ENCODE measurements at places on chromosomes 16 and 17. TPM values are rescaled to one million over a fixed set of nuclear protein-coding genes. Genes with fewer than 3 reads are reported as not detected.
A peak's percentile ranks its signal among the peaks of the same experiment; 100 is the strongest.

Gene SULT1A2
- 1.6 TPM for total RNA-seq

Gene ZDHHC1
- 1.6 TPM for total RNA-seq

Gene GDPD1
- 0.92 TPM for total RNA-seq

Gene SMIM36
- not detected for total RNA-seq

Gene TRPV2
- 5.6 TPM for total RNA-seq

- peak; percentile 72 for DNase-seq
Measured at GRCh38 chr16:75265911-75266701, 14.7 kb upstream of the BCAR1 start.

DNA sequence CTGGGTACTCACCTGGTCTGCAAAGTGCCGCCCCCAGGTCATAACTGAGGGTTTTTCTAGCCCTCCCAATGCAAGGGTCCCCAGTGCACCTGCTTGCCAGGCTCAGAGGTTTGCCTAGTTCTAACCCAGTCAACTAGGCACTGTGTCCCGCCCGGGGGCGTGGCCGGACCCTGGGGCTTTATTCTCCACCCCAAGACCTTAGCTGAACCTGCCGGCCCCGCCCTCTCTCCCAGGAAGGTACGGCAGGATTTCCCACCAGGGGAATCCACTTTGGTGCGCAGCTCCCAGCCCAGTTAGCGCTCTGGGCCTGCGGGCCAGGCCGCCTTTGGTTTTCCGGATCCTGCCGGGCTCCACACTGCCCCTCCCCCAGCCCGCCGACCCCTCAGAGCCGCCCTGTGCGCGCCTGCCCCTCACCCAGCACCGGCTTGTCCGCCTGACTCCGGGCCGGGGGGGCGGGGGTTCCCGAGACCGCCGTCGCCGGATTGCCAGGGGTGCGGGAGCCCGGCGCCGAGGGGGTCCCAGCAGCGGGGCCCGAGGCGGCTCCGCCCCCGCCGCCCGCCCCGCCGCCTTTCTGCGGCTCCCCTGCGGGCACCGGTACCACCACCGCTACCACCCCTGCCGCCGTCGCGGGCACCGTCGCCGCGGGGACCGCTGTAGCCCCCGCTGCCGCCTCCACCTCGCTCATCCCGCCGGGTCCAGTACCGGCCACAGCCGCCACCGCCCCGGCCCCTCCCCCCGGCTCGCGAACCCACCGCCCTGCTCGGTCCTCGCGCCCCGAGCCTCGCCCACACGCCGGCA, 424 bp downstream of the YBX2 start:
- peak; percentile 46 for DNase-seq

GRCh38 chr16:825341-826061, 25.0 kb upstream of the GNG13 start:
- no peak for DNase-seq
